MCF 10A (cell line): ENCODE measurements at places on chromosomes 3 and 15.

GRCh38 chr15:85316244-85316934 lies 64.0 kb upstream of the AKAP13 start:
- no peak for DNase-seq

GRCh38 chr3:149511040-149511626 lies 36.6 kb downstream of the TM4SF4 start:
- DNase-seq = no peak

DNA sequence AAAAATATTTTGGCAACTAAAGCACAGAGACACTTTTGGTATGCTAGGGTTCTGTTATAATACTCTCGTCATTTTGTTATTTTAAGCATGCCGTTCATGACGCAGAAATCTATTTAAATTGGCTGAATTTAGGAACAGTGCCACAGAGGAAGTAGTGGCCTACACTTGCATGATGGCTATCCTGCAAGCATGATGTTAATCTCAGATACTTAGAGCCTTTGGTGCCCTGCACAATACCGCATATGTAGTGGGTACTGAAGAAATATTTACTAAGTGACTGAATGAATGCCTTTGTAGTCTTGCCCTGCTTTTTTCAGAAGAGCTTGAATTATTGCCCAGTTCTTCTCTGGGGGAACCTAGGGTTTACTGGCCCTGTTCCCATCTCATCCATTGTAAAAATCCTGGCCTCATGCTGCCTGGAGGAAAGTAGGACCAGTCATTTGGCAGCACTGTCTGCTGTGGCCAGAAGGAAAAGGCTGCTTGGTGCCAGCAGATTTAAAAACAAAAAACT lies 79.0 kb downstream of the SERPINI1 start:
- DNase-seq = peak; percentile 61

DNA sequence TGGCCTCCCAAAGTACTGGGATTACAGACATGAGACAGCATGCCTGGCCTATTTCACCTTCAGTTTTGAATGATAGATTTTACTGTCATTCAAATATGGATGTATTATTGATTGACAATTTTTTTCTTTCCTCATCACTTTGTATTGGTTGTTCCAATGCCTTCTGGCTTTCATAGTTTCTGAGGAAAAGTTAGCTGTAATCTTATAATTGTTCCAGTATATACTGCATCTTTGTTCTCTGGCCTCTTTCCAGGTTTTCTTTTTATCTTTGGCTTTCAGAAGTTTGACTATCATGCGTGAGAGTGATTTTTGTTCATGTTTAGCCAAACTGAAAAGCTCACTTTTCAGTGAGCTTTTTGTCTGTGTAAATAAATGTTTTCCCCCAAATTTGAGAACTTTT lies 157.1 kb downstream of the RSRC1 start:
- no peak for DNase-seq

- no peak for DNase-seq
Observed at GRCh38 chr3:123876858-123877257, 7.3 kb downstream of the MYLK start.

- DNase-seq = peak; percentile 18
Observed at GRCh38 chr3:188978421-188979171, 193.2 kb upstream of the TPRG1 start.

DNA sequence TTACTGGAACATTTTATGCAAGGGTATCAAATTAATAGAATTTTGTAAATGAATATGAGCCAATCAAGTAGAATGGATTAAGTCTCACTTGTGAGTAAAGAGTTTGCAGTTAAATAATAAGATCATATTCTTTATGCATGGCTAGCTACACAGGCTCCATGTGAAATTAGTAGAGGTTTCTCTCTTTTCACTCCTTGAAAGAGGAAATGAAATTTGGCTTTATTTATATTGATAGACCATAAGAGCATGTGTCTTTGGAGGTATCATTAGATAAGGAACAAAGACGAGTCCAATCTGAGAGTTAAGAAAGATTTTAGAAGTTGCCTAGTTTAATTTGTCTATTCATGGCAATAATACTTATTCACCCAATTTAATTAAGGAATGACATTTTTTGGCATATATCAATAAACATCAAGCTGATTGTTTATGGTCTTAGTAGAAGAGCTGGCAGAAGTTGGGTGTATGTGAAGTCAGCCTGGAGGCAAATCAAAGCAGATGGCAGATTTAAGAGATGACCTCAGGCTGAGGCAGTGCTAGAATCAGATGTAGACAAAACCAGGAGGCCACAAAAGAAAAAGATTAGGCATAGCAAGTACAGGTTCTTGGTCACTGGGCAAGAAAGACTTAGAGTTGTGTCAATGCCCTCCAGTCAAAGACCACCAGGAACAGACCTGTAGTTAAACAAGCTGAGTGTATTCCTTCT lies 406.5 kb upstream of the ARHGEF26 start:
- no peak for DNase-seq

GRCh38 chr3:58952128-58952917 lies 97.5 kb downstream of the CFAP20DC start:
- no peak for DNase-seq

- peak; percentile 70 for DNase-seq
Observed at GRCh38 chr3:98602078-98602678, 8.8 kb upstream of the CPOX start.

DNA sequence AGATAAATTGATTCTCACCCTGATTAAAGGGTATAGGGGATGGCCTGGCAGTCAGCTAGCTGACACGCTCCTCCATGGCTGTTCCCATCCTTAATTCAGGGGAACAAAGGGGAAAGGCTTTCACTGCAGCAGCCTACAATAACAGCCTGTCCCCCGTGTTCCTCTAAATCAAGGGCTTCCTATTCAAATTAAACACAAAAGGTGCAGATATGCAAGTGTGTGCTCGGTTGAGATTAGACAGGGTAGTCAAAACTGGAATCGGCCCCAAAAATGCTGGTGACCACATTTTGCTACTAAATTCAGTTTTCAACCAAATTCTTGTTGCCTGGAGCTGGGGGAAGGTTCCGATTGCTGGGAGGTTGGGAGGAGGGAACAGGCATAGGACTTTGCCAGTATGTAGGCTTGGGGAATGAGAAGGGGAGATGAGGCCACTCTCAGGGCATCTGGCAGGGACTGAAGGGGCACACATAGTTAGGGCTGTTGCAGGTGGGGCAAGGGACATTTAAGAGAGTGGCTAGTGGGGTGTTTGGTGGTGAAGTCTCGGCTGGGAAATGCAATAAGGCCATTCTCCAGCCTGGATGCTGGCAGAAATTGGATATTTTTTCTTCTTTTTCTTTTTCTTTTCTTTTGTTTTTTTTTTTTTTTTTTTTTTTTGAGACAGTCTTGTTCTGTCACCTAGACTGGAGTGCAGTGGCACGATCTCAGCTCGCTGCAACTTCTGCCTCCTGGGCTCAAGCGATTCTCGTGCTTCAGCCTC lies 32.9 kb upstream of the CTSH start:
- DNase-seq = no peak

DNA sequence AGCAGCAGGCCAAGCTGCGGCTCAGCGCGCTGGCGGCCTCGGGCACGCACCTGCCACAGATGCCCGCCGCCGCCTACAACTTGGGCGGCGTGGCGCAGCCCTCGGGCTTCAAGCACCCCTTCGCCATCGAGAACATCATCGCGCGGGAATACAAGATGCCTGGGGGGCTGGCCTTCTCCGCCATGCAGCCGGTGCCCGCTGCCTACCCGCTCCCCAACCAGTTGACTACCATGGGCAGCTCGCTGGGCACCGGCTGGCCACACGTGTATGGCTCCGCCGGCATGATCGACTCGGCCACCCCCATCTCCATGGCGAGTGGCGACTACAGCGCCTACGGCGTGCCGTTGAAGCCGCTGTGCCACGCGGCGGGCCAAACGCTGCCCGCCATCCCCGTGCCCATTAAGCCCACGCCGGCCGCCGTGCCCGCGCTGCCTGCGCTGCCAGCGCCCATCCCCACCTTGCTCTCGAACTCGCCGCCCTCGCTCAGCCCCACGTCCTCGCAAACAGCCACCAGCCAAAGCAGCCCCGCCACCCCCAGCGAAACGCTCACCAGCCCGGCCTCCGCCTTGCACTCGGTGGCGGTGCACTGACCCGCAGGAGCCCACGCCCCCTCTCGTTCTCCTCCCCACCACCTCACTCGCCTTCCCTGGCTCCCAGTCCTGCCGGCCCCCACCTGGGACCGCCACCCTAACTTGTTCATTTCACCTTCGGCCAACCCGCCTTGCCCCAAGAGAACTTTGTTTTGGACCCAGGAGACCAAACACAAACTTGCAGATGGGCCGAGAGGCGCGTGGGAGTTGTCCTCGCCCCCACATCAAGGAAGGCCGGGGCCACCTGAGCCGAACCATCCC lies 1.5 kb downstream of the FOXB1 start:
- no peak for DNase-seq

DNA sequence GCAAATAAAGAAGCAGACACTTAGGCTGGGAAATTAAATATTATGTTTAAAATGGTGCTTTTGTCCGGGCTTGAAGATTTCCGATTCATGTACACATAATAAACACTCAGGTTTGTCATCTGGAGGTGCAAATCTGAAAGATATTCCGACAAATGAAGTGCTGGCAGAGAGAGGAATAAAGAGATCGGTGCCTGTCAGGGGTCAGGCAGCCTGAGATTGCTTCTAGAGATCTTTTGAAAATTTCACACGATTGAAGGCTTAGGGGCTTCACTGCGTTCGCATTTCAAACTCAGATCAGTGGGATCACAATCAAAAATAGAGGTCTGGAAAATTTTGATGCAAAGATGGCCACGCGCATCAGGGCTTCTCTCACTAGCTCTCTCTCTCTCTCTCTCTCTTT lies 33.2 kb downstream of the NR2F2 start:
- no peak for DNase-seq

GRCh38 chr15:69140306-69140705 lies 20.1 kb upstream of the GLCE start:
- no peak for DNase-seq

DNA sequence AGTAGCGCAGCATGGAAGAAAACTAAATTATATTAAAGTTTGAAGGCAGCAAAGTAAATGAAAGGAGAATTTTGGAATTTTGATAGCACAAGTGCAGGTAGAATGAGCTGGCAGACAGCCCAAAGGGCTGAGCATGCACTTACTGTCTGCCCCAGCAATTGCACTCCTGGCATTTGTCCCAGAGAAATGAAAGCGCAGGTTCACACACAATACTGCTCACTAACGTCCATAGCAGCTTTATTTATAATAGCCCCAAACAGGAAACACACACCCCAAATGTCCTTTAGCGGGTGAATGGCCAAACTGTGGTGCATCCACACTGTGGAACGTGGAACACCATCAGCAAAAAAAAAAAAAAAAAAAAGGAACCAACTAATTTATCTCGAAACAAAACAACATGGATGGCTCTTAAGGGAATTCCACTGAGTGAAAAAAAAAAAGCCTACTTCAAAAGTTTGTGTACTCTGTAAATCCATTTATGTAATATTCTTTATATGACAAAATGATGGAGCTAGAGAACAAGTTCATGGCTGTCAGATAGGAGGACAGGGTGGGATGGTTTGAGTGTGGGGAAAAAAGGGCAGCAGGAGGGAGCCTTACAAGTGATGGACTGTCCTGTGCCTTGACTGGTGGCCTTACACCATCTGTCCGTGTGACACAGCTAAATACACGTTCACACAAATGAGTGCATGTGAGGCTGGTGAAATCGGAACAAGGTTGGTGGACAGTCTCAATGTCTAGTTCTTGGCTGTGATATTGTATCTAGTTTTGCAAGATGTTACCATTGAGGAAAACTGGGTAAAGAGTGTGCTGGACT lies 6.0 kb upstream of the TM2D3 start:
- peak; percentile 72 for DNase-seq

DNA sequence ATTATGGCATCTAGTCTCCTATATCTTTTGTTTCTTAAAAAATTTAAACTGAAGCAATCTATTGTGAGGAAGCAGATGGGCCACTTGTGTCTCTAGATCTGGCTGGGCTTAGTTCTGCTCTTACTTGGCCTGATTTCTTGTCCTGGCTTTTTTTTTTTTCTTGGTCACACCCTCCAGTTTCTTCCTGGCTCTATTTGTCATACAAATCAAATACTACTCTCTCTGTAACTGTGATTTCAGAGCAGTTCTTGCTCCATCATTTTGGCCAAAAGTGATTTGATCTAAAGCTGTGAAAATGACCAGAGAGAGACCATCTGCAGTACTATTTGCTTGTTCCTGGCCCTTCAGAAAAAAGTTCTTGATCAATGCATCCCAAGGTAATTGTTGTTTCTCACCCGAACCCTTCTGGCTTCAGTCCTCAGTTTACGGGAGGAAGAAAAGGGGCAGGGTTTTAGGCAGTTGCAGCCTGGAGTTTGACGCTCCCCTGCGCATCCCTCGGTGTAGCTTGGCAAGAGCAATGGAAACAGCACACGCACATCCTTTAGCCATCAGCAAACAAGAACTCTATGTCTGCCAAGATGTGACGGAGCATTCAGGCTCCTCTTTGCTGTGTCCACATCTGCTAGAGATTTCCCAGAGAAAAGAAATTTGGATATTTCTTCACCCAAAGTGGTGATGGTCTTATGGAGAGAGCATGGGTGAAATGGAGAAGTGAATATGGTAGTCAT lies 31.6 kb downstream of the CHST2 start:
- no peak for DNase-seq

DNA sequence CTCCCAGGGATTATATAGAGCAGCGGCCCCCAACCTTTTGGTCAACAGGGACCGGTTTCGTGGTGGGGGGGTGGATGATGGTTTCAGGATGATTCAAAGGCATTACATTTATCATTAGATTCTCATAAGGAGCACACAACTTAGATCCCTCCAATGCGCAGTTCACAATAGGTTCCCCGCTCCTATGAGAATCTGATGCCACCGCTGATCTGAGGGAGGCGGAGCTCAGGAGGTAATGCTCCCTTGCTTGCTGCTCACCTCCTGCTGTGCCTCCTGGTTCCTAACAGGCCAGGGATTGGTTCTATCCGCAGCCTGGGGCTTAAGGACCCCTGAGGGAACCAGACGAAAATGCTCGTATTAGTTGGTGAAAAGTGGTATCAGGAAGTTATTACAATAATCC lies 1.3 kb upstream of the HACD2 start:
- peak; percentile 83 for DNase-seq

DNA sequence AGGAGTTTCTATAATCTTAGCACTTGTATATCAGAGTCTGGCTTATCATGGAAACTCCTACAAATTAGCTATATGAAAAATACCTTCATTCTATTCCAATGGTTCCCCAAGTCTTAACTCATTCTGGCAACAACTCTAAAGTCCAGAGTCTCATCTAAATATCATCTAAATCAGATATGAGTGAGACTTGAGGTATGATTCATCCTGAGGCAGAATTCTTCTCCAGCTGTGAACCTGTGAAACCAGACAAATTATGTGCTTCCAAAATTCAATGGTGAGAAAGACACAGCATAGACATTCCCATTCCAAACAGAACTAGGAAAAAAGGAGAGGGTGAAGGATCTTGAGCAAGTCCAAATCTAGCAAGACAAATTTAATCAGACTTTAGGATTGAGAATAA lies 138.8 kb downstream of the THRB start:
- DNase-seq = no peak

- DNase-seq = no peak
Observed at GRCh38 chr15:78249131-78249530, 14.8 kb upstream of the ACSBG1 start.

- no peak for DNase-seq
Observed at GRCh38 chr3:188253123-188253793, 99.3 kb downstream of the LPP start.

- no peak for DNase-seq
Observed at GRCh38 chr15:85492406-85492805, 112.0 kb downstream of the AKAP13 start.

- peak; percentile 27 for DNase-seq
Observed at GRCh38 chr3:114179575-114179974, 723 bp upstream of the DRD3 start.

GRCh38 chr3:9343115-9343514 lies 19.7 kb upstream of the THUMPD3 start:
- DNase-seq = no peak
